Esophagus muscularis mucosa (tissue), 4 donors: ENCODE measurements at places on chromosomes 7 and 10.

DNA sequence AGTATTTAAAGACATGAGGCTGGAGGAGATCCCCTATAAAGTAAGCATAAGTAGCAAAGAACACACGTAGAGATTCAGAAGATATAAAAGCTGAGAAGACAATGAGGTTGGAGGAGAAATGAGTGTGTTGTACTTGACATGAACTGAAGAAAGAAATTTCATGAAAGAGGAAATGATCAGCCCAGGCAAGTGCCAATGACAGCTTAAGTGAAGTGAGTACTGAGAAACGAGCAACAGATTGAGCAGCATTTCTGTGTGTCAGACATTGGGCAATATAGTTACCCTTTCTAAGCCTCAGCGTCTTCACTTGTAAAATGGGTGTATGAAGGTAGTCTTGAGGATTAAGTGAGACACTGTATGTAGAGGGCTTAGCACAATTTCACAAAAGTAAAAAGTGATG lies 4.8 kb upstream of the LIPA start:
- no peak for DNase-seq

DNA sequence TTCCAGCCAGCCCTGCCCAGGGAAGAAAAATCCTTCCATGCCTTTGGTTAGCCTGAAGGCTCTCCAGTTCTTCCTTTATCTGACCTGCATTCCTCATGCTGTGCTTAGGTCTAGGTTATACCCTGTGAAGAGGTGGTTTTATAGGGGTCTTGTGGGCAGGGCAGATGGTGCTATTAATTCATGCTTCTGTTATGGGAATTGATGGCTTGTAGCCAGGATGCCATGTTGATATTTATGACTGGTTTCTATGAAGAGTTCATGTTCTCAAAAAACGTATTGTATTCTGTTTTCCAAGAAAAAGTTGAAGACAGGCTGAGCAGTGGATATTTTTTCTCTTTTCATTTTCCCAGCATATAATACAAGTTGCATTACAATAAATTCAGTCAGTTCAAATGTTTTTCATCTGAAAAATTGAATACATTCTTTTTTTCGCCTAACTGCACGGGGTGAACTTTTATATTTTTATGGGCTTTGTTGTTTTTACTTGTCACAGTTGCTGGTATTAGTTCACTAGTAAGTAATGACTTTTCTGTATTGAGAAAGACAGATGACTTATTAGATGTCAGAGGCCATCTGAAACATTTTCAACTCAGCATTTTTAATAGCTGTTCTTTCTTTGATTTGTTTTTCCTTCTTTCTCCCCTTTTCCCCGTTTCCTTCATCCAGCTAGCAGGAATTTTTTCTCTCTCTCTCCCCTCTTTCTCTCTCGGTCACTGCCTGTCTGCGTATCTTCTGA lies 322.8 kb downstream of the LRMDA start:
- peak; percentile 42 for DNase-seq

- no peak for DNase-seq
Observed at GRCh38 chr10:21953585-21954057, 49.9 kb downstream of the DNAJC1 start.

- no peak for DNase-seq
Observed at GRCh38 chr7:101784292-101785127, 32.9 kb upstream of the CUX1 start.

DNA sequence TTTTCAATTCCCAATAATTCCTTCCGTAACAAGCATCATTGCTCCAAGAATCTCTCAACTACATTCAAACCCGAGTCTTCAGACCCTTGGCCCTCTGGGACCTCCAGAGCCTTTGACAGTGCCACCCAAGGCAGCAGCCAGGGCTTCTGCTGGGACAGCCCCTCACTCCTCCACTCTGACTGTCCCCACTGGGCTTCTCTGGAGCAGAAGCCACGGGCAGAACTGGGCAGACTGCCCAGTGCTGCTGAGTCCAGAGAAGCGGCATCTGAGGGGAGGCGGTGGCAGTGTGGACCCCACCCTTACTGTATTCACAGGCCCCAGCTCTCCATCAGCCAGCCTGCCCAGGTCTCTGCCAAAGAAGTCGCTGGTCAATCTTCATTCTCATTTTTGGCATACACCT lies 8.8 kb downstream of the CYREN start:
- DNase-seq, result no peak

DNA sequence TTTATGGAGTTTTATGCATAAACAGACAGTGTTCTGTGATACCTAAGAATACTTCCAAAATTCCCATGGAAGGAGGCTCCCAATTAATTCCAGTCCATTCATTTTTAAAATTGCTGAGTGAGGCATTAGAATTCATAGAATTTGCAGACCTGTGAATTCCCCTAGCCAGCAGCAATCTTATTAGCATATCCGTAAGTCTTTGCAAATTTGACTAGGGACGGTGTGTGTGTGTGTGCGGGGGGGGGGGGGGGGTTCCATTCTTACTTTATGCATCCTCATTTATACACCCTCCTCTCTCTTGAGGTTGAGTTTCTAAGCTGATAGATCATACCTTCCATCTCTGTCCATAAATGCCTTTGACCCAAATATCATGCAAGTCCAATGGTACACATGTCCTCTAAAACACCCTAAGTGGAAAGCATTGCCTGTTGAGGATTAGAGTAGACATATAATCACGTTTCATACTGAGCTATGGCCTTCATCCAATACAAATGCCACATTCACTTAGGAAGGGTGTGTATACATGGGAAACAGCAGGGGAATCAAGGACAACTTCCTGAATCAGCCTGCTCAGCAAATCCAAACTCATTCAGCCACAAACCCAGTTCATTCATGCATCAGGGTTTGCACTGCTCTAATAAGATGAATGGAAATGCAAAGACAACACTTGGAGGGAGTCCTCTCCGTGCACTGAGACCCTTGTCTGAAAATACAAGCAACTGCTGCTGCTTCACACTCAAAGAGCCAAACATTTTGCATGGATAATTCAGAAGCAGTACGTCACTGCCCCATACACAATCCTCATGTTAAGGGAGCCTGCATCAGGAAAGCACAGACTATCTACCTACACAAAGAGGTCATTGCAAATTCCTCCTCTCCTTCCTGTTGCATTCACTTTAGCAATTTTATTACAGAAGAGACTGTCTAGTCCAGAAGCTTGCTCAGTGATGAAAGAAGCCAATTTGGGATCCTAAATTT lies 350.8 kb downstream of the KCNMA1 start:
- DNase-seq, result no peak

- no peak for DNase-seq
Observed at GRCh38 chr10:102555781-102556328, 52.1 kb downstream of the SUFU start.

GRCh38 chr10:71314028-71314693 lies 4.9 kb upstream of the SLC29A3 start:
- DNase-seq, result no peak

DNA sequence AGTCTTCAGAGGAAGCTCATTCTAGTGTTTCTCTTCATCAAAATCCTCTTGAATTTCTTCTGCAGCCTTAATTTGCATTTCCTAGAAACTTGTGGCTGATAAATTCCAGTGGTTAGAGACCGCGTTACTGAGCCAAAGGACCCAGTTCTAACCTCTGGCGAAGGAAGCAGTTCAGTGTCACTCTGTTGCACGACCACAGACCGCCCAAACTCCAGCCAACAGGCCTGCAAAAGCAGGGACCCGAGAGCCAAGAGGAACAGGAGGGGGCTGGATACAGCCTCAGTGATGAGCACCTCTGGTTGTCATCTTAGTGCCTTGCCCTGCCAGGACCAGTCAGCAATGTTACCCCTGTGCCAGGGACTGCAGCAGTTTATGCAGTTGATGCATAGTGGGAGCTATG lies 70.0 kb downstream of the AFAP1L2 start:
- no peak for DNase-seq
